Stimulated activated CD4-positive, alpha-beta T cell treated with anti-CD3 and anti-CD28 coated beads, Interleukin-1b, Interleukin-23, amount 100 ng/mL, for 24 hours (primary cell): ENCODE measurements at places on chromosomes 4 and X.

- no peak for DNase-seq
Observed at GRCh38 chrX:155744534-155744933, 131.8 kb upstream of the TMLHE start.

GRCh38 chrX:154412468-154412867 lies 1.1 kb downstream of the TAFAZZIN start:
- DNase-seq, result no peak

DNA sequence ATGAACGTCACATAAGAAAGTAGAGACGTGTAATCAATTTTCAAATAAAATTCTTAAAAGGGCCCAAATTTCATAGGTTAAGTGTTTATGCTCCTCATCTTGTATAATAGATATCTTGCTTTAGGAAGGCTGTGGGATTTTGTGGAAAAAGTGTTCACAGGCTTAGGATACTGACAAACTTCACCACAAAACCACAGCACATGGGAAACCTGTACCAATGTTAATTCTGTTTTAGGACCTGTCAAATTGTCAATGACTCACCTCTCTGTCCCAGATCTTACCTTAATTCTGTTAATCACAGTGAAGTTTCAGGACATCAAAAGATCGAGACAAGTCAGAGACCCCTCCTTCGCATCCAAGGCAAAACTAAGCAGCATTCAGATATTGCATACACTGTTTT lies 24.2 kb downstream of the FGFBP1 start:
- no peak for DNase-seq

- DNase-seq, result no peak
Observed at GRCh38 chr4:87046121-87046551, 111.3 kb downstream of the AFF1 start.

- no peak for DNase-seq
Observed at GRCh38 chr4:32148111-32148666, 1428.0 kb downstream of the PCDH7 start.

GRCh38 chr4:80798082-80798481 lies 232.4 kb upstream of the BMP3 start:
- no peak for DNase-seq

DNA sequence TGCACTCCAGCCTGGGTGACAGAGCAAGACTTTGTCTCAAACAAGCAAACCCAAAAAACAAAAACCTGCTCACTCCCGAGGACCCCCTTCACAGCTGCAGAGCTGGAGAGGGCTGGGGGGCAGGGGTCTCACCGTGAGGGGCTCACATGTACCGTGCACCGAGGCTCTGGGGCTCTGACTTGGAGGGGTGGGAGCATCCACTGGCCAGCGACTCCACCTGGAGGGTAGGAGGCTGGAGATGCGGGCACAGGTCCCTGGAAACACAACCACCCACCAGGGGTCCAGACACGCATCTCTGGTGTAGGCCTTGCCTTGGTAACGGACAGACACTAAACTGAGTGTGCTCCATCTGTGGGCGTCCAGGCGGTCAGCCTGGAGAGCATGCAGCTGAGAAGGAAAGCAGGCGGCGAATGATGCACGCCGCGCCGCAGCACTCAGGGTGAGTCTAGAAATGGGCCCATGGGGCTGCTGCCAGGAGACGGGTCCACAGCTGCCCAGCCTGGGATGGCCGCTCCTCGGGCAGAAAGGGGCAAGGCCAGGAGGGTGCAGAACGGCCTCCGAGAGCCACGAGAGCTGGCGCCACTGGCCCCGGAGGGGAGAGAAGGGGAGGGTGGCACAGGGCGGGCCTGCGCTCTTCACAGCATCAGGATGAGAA lies 26.1 kb downstream of the PPP2R3B start:
- no peak for DNase-seq

DNA sequence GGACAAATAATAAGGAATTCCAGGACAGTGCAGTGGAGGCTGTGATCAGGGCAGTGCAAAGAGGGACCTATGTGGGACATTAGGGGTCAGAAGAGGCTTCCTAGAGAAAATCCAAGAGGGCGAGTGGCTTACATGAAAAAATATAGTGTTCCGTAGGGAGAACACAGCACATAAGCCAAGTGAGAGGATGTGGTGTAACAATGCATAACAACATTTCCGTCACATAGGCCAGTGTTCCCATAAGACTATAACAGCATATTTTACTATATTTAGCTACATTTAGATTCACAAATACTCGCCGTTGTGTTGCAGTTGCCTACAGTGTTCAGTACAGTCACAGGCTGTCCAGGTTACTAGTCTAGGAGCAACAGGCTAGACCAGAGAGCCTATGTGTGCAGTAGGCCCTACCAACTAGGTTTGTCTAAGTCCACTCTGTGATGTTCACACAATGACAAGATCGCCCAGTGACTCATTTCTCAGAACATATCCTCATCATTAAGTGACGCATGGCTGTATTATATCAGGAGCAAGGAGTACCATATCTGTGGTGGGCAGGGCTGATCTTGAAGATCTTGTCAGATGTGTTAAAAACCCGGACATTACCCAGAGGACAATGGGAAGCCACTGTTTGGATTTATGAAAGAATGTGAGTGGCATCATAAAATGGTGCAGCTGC lies 74.0 kb upstream of the TBL1X start:
- no peak for DNase-seq

GRCh38 chrX:79035421-79035820 lies 90.2 kb downstream of the P2RY10 start:
- no peak for DNase-seq

DNA sequence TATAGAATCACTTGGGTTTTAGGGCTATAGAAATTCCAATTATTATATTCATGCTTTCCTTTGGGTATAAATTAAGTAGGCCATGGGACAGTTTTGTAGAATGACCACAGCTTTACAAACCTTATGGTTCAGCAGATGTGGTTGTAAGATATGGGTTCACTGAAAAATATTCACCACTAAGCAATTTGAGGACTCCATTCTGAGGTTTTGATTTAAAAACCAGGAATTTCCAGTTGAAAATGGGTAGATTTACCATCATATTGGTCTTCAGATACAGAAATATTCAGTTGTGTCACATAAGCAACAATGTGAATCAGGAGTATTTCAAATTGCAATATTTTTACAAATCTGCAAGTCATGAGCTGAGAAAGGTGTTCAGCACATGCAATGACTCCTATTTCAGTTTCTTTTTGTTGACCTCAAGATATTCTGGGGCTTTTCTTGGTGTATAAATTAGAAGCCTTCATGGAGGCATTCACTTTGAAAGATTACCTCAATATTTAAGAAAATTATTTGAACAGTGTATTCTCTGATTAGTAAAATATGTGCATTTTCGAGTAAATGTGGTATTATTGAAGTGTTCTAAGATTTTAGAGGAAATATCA lies 218.4 kb upstream of the HCCS start:
- no peak for DNase-seq

GRCh38 chr4:9916346-9916745 lies 105.0 kb downstream of the SLC2A9 start:
- no peak for DNase-seq

DNA sequence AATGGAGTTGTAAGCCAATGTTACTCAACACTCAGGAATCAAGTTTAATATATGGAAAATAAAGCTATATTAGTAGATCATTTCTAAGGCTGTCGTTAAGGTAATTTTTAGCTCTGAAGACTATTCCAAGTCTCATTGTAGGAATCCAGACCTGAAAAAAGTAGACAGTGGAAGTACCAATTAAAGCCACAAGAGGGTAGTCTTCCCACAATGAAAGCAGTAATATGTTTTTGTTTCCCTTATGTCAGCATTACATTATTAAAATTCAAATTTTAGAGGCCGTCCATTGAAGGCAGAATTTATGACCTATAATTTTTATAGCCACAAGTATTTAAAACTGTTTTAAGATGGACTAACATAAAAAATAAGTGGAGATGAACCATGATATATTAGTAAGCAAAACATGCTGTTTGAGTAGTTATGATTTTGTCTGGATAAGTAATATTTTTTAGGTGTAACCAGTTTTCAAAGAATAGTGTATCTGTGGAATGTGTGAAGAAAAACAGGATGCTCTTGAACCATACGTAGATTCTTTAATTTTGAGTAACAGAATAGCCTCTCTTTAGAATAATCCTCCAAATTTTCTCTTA lies 372.6 kb upstream of the TECRL start:
- no peak for DNase-seq

GRCh38 chrX:21947671-21948070 lies 7.2 kb downstream of the SMS start:
- no peak for DNase-seq

GRCh38 chr4:142272452-142272851 lies 573.6 kb downstream of the INPP4B start:
- DNase-seq, result no peak

GRCh38 chr4:27514711-27515110 lies 654.1 kb downstream of the STIM2 start:
- DNase-seq, result no peak

GRCh38 chrX:139725720-139726119 lies 17.8 kb upstream of the MCF2 start:
- DNase-seq, result no peak

DNA sequence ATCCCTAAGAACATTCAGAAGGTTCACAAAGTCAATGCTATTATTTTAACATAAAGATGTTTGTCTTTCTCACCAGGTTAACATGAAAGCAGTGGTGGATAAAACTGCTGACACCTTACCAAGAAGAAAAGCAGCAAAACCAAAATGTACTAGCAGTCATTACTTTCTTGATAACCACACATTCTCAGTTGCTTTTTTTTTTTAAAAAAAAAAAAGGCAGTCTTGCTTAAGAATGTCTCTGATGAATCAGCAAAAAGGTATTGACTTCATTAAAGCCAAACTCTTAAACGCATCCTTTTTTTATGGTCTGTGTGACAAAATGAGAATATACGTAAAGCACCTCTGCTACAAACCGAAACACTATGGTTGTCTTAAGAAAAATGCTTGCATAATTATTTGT lies 31.9 kb downstream of the CDKL2 start:
- DNase-seq, result no peak

DNA sequence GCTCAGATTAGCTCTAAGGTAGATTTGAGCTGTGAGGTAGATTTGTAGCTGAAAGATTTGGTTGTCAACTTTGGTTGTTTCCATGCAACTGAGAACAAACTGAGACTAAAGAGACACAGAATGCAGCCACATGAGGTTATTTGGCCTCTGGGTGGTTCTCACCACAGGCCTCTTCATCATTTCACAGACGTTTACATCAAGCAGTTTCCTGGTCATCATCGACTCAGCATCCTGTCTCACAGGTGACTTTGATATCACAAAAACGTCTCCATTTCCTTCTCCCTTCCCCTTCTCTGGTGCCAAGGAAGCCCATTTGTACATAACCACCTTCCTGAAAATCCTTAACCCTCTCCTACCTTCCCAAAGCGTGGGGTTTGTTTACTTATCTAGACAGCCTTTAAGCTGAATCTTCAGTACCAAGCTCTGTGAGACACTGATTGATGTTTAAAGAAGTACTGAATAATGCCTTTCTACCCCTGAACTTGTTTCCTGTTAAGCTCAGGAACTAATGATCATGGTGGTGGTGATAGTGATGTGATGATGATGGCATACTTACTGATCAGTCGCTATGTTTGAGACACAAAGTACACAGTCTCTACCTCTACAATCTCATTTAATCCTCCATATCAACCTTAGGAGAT lies 81.9 kb downstream of the FAM114A1 start:
- DNase-seq, result no peak

DNA sequence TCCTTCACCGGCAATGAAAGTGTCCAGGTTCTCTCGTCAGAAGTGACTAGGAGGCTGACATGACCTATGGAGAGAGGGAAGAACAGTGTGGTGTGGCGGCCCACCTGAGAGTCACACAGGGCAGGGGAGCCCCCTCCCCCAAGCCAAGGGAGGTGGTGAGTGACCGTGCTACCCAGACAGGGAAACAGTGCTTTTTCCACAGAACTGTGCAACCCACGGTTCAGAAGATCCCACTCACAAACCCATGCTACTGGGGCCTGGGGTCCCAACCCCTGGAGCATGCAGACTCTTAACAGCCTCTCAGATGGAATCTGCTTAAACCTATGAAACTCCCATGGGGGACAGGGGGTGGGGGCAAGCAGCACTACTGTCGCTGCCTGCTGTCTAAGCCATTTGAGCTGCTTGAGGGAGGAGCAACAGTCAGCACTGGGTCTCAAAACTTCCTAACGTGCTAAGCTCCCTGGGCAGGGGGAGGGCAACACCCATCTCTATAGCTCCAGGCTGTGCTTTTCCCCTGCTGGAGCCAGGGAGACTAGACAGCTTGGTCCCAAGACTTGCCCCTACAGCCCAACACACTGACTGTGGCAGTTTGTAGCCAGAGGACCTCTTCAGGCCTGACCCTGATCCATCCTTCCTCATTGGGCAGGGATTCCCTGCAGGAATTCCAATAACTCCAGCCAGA lies 850.4 kb upstream of the AADAT start:
- no peak for DNase-seq

- no peak for DNase-seq
Observed at GRCh38 chr4:177879851-177880250, 437.6 kb upstream of the AGA start.

DNA sequence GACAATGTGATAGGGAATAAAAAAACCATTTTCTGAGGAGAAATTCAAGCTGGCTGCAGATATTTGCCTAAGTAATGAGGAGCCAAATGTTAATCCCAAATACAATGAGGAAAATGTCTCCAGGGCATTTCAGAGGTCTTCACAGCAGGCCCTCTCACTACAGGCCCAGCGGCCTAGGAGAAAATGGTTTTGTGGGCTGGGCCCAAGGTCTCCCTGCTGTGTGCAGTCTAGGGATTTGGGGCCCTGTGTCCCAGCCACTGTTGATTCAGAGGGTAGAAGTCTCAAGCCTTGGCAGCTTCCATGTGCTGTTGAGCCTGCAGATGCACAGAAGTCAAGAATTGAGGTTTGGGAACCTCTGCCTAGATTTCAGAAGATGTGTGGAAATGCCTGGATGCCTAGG lies 778.7 kb downstream of the CENPC start:
- DNase-seq, result no peak

DNA sequence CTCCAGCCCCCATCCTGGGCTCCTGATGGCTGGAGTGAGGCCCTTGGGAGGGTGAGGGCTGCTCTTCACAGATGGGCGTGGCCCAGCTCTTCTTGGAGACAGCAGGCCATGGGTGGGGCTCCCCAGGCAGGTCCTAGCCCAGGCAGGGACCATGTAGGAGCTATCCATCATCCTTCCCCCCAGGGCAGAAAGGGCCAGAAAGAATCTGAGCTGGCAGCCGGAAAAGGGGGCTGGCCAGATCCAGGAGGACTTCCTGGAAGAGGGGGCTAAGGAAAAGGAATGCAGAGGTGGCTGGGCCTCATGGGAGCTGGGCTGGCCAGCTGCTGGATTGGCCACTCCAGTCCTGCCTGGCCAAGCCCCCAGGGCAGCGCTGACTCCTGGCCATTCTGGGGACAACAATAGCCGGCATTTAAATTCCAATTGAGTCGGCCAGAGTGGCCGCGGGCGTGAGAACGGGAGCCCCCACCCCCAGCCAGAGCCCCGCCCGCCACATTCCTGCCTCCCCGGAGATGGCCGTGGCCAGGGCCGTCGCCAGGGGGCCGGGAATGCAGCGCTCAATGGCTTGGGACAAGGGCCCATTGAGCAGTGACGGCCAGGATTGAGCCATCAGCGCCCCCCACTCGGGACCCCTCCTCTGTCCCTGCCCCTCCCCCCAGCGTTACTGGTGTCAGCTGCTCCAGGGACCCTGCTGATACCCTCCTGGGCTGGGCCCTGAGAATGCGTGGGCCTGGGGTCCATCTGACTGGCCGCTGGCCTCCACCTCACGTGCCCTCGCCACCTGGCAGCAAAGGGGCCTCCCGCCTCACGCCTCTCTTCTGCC lies 15.1 kb upstream of the FGFR3 start:
- no peak for DNase-seq
